ENCODE measurements at places on chromosomes 7 and 10.

DNA sequence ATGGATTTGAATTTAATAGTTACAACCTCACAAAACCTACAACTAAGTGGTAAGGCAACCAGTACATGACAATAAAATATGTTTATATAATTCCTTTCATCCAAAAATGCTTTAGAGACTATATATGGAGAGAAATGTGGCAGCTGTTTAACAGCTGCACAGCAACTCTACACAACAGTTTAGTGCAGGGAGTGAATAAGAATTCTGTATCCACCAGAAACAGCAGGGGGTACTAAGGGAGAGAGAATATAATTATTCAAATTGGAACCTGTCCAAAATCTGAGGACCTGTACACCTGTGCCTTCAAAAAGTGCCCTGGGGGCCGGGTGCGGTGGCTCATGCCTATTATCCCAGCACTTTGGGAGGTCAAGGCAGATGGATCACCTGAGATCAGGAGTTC is 49.6 kb downstream of the POLL start:
- DNase-seq = no peak

DNA sequence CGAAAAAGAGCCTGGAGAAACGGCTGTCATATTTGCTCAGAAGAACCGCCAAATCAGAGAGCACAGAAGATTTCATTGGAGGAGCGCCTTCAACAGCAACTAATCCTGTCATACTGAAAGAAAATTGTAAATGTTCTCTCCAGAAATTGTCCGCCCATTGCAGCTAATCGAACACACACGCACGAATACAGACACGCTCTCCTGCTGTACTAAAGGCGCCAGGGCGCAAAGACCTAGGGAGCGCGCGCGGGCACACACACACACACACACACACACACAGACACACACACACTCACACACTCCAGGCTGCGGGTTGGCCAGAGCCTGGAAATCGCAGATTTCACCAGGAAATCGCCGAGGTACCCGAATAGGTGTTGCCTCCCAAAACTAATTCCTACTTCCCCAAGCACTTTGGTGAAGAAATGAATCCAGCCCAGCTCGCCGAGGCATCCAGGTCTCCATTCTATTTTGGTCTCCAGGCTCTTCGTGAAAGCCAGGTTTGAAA is at the start of gene CHRM2:
Gene CHRM2, plus strand, starts transcription at position 157 of the 505 bp plus-strand sequence. CDS start 146,214 bp downstream, outside the sequence.
- DNase-seq = no peak

- no peak for DNase-seq
Measured at GRCh38 chr7:103765901-103766300, 223.6 kb downstream of the RELN start.

DNA sequence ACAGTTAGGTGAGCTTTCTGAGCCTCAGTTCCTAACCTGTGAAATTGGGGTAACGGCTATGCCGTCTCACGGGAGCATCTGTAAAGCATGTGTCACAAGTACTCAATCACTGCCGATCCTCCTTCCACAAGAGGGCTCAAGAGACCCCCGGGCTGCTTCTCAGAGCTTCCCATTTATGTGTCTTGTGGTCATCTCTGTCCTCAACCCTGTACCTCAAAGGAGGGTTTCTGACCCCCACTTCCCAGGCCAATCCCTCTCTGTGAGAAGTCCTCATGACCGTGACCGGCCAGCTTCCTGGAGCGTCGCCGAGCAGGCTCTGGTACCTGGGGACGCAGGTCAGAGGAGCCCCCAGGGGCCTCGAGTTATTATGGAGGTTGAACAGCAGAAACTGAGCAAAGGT is 510 bp upstream of the TRPV5 start:
- no peak for DNase-seq

DNA sequence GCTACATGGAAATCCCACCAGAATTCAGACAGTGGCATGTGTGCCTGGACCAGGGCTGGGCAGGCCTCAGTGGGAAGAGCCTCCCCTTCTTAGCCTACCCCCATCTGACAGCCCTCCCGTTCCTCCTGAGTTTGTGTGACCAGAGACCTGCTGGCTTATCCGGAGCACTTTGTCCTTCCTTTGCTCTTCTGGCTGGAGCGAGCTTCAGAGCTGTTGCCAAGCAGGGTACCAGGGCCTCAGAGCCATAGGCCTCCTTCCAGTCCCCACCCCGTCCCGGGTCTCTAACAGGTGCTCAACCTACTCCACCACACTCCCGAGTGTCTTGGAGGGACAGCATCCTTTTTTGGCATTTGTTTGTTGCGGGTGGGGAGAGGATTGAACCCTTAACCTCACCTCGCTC is 26.5 kb upstream of the TRIM8 start:
- DNase-seq = no peak

GRCh38 chr10:104242545-104242944 is 10.4 kb upstream of the CFAP43 start:
- DNase-seq = no peak

GRCh38 chr10:71213761-71214440 is 1.5 kb downstream of the UNC5B start:
- DNase-seq = no peak

DNA sequence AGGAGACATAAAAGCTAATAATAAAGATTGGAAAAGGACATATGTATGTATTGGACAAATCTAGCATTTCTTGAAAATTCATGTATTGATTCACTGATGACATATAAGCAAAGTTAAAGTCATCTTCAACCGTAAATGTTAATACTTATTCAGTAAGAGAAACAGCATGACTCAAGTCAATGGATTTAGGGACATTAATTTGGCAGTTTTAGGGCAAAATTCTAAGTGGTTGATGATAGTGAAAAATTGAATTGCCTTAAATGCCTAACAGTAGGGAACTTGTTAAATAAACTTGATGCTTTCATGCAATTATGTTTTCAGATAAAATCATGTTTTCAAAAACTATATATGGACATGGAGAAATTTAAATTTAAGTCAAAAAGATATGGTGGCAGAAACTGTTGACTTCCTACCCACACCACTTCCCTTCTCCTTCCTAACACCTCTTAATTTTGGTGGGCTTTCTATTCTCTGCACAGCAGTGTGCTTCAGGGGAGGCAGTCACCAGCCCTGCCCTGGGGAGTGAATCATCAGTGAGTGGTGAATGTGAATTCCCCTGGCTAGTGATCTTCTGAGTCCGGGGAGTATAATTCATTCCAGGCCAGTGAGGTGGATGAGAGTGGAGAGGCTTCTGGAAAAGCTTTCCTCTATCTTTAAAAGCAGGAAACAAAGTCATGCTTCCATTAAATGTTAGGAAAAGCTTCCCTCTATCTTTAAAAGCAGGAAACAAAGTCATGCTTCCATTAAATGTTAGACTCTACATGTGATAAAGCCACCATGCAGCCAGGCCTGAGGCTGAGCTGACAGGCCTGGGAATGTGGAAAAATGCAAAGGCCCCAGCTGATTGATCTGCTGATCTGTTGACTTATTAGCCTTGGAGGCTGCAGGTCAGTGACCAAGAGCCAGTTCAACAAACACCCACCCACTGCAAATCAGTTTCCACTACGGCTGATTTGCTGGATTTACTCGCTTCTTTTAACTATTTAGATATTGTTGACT is 25.2 kb upstream of the ITGB1 start:
- DNase-seq = no peak

DNA sequence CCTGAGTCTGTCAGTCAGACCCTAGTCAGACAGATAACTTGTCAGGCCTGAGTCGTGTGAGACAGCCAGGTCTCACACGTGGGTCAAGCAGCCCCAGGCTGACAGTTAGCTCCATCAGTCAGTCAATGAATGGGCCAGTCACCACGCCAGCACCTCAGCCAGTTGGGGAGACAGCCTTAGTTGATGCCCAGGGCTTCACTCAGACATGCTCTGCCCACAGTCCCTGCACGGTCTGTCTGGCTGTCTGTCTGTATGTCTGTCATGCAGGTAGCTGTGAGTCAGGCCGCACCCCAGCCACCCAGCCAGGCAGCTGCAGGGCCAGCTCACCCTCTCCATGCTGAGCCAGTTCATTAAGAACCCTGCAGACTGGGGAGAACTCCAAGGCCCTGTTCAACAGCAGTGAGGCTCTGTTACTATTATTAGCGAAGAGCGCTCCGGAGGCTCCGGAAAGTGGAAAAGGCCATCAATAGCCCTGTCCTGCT is 141.1 kb upstream of the PCBD1 start:
- DNase-seq = no peak

Data from stimulated activated CD4-positive, alpha-beta T cell treated with anti-CD3 and anti-CD28 coated beads, TNF-alpha, amount 100 ng/mL, for 4 hours (primary cell).